ENCODE measurements at places on chromosomes 12 and 14.
A peak's percentile ranks its signal among the peaks of the same experiment; 100 is the strongest.

- no peaks in the 10 kb centered on the region for H3K4me1 ChIP-seq
- H3K36me3 ChIP-seq: no peaks in the 10 kb centered on the region
- H3K27ac ChIP-seq: peak overlapping the region; percentile 46
These were observed 228.8 kb upstream of the RGS6 start for GRCh38 chr14:71703477-71703876.

DNA sequence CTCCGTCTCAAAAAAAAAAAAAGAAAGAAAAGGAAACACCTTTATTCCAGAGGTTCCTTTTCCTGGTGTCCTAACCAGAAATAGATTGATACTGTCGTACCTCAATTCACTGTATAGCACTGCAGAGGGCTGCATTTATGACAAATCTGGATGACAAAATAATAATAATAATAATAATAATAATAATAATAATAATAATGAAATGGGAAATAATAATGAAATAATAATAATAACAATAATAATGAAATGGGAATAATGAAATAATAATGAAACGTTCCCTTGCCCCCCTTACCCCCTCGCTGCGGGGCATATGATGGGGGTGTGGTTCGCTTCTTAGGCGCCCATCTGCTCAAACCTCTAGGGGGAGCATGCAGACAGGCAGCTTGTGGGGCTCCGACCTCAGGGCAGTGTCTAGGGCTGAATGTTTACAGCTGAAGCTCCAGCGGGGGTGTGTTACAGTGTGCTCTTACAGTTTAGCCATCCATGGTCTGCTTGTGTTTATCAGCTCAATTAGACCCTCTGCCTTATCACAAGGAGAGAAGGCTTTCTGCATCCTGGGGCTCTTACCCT lies 1088.3 kb upstream of the SEL1L start:
- H3K36me3 ChIP-seq: no peaks in the 10 kb centered on the region
- DNase-seq: no peak
- H3K27ac ChIP-seq: no peak overlapping the region
- H3K4me1 ChIP-seq: no peaks in the 10 kb centered on the region
- H3K27me3 ChIP-seq: no peaks in the 10 kb centered on the region

GRCh38 chr12:916240-916639 lies 33.3 kb downstream of the RAD52 start:
- no peak overlapping the region for H3K27ac ChIP-seq
- H3K36me3 ChIP-seq: peaks cover 4% of the 10 kb centered on the region
- H3K4me3 ChIP-seq: no peak overlapping the region
- no peak for DNase-seq
- no peaks in the 10 kb centered on the region for H3K27me3 ChIP-seq
- H3K4me1 ChIP-seq: no peaks in the 10 kb centered on the region

- no peak for DNase-seq
- no peaks in the 10 kb centered on the region for H3K27me3 ChIP-seq
- no peaks in the 10 kb centered on the region for H3K4me1 ChIP-seq
- no peaks in the 10 kb centered on the region for H3K36me3 ChIP-seq
- H3K27ac ChIP-seq: no peak overlapping the region
These were observed 388.1 kb downstream of the NOVA1 start for GRCh38 chr14:26209699-26210098.

DNA sequence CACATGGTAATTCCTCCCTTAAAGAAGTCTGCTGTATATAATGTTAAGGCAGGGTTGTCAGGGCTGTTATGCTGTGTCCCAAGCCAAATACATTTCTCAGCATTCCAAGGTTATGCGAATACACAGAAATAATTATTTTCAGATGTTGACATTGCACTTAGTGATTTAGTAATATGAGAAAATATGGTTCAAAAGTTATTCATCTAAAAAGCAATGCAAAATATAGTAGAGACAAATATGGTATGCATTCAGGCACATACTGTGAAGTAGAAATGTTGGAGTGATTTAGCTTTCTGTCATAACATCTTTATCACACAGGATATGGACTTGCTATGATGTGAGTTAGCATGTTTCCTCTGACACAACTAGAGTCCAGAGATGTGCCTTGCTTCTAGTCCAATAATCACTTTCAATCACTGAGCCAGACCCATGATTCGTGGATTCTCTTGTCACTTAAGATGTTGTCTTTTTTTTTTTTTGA lies 70.0 kb downstream of the PDE3A start:
- H3K36me3 ChIP-seq: no peaks in the 10 kb centered on the region
- H3K4me1 ChIP-seq: no peaks in the 10 kb centered on the region
- no peak overlapping the region for H3K4me3 ChIP-seq
- H3K27me3 ChIP-seq: no peaks in the 10 kb centered on the region
- H3K27ac ChIP-seq: no peak overlapping the region

DNA sequence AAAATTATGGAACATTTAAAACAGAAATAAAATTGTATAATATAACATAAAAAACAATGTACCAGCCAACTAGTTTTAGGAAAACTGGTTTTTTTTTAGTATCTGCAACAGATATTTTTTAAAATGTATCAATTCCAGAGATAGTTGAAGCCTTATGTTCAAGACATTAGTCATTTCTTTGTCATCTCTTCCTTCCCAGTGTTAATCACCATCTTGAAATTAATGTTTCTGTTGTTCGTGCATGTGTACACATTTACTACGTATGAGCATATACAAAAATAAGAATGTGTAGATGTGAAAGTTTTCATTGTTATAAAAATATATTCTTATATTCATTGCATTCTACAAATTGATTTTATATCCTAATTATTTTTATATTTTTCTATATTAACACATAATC lies 1062.1 kb downstream of the SLC6A15 start:
- no peak for DNase-seq
- no peaks in the 10 kb centered on the region for H3K27me3 ChIP-seq
- H3K27ac ChIP-seq: no peak overlapping the region
- H3K4me1 ChIP-seq: no peaks in the 10 kb centered on the region

GRCh38 chr12:59559696-59560095 lies 36.1 kb upstream of the SLC16A7 start:
- DNase-seq: no peak
- H3K4me3 ChIP-seq: no peak overlapping the region
- no peak overlapping the region for H3K27ac ChIP-seq
- H3K27me3 ChIP-seq: no peaks in the 10 kb centered on the region

DNA sequence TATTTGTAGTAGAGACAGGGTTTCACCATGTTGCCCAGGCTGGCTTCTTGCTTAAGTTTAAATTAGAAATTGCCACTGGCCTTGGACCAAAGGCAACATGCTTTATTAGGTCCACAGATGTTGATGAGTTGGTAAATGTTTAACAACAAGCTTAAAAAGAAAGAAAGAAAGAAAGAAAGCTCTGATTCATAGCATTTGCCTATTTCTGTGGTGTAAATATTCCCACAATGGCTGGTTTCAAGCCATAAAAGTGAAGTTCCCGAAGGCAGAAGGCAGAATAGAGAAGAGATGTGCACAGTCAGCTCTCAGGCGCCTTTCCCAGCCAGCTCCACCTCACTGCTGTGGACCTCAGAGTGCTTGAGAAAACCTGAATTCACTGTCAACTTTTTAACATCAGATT lies 26.4 kb downstream of the KCNK13 start:
- no peaks in the 10 kb centered on the region for H3K27me3 ChIP-seq
- H3K4me3 ChIP-seq: no peak overlapping the region
- no peaks in the 10 kb centered on the region for H3K36me3 ChIP-seq
- DNase-seq: no peak

DNA sequence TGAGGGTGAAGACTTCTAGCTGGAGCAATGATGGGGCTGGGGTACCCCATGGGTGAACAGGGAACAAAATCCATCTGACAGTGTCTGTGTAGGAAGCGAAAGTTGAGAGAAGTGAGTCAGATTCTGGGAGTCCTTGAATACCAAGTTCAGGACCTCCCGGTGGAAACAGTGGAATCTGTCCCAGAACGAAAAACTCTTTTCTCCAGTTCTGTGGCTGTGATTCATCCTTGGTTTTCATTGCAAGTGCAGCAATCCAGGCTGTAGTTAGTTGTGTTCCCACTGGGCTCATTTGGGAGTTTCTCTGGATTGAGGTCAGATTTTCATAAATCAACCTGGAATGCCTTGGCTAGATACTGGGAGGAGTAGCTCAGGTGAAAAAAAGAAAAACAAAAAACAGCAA lies 120.7 kb downstream of the C12orf75 start:
- H3K36me3 ChIP-seq: no peaks in the 10 kb centered on the region
- no peak overlapping the region for H3K4me3 ChIP-seq
- DNase-seq: no peak
- H3K27me3 ChIP-seq: no peaks in the 10 kb centered on the region

DNA sequence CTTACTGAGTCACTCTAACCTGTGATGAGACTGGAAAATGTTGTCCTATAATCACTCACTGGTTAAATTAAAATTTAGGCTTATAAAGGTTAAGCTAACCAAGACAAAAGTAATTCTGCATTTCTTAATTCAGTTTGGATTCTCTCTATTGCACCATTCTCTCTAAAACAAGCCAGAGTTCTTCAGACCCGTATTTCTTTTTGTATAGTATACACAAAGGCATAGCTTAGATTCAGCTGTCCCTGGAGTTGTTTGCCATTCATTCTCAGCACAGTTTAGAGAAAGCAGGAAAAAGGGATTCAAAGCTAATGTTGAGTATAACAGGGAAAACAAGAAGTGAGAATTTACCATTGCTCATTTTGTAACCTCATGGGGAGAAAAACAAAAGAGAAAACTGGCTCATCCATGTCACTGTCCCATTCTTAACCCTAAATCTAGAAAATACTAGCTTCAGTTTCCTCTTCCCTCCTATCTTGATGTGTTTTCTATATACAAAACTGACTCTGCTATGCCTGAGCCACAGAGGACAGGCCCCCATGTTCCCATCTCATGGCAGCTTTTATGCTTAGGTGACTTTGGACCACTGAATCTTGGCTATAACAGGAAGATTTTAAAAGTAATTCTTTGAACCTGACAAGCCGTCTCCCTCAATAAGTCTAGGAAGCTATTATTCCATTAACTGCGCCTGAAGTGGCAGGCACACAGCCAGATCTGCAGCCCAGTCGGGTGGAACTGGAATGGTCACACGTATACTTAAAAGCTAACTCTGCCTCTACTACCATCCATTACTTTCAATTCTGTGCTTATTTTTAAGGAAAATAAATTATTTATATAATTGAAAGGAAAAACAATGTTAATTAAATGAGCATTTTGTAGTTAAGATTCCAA lies 7.0 kb downstream of the AREL1 start:
- no peaks in the 10 kb centered on the region for H3K4me1 ChIP-seq
- H3K4me3 ChIP-seq: no peak overlapping the region
- DNase-seq: no peak
- H3K27ac ChIP-seq: no peak overlapping the region
- no peaks in the 10 kb centered on the region for H3K27me3 ChIP-seq

DNA sequence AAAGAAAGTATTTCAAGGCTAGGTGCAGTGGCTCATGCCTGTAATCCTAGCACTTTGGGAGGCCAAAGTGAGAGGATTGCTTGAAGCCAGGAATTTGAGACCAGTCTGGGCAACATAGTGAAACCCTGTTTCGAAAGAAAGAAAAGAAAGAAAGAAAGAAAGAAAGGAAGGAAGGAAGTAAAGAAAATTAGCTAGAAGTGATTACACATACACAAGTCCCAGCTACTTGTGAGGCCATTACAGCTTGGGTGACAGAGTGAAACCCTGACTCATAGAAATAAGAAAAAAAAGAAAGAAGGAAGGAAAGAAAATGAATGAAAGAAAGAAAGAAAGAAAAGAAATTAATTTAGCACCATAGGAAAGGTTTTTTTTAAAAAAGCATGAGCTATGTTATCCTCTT lies 33.3 kb upstream of the PPP1CC start:
- no peak for DNase-seq
- H3K4me3 ChIP-seq: no peak overlapping the region
- H3K4me1 ChIP-seq: no peaks in the 10 kb centered on the region
- no peaks in the 10 kb centered on the region for H3K36me3 ChIP-seq
- H3K27ac ChIP-seq: no peak overlapping the region
- H3K27me3 ChIP-seq: no peaks in the 10 kb centered on the region

DNA sequence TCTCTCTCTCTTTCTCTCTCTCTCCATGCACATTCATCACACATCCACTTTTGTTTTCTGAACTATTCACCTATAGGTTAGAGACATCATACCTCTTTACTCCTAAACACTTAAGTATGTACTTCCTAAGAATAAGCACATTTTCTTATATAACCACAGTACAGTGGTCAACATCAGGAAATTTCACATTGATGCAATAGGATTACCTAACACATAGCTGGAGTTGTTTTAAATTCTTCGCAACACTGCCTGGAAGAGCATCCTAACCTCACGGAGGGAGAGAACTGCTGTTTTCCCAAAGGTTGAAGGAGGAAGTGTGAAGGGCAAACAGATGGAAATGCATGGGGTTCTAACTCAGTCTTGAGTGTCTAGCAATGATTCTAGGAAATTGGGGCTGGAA lies 159.2 kb downstream of the SYT1 start:
- H3K27me3 ChIP-seq: no peaks in the 10 kb centered on the region
- H3K4me3 ChIP-seq: no peak overlapping the region
- no peak for DNase-seq
- no peak overlapping the region for H3K27ac ChIP-seq
- H3K4me1 ChIP-seq: no peaks in the 10 kb centered on the region
- H3K36me3 ChIP-seq: no peaks in the 10 kb centered on the region

- H3K27ac ChIP-seq: no peak overlapping the region
- no peak for DNase-seq
- H3K4me3 ChIP-seq: no peak overlapping the region
These were observed 8.0 kb upstream of the VWF start for GRCh38 chr12:6132496-6132895.

DNA sequence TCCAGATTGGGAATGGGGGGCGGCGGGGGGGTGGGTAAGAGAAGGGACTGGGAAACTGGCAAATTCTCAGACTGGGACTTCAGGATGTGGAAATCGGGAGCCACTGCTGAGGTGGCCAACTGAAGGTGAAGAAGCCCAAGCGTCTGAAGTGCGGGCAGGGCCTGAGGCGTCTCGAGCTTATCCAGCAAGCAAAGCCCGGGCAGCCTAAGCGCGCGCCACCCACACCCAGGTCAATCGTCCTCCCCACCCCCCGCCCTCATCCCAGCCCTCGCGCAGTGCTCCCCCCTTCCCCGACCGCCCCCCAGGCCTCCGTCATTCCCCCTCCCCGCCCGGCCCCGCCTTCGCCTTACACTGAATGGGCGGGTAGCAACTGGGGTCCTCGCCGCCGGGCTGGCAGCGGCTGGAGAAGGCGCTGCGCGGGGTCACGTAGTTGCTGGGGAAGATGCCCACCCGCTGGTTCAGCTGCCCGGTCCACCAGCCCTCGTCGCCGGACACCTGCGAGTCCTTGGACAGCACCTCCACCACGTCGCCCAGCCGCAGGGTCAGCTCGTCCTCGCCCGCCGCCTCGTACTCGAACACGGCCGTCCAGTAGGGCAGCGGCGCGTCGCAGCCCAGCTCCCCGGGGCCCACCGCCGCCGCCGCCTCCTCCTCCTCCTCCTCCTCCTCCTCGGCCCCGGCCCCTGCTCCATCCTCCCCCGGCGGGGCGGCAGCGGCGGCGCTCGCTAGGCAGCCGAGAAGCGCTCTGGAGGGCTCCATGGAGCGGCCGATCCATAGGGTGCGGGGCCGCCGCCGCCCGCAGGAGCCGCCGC lies 693 bp downstream of the MAP3K9 start:
- H3K27me3 ChIP-seq: no peaks in the 10 kb centered on the region
- peak overlapping the region; percentile 51 for H3K4me3 ChIP-seq
- peak overlapping the region; percentile 92 for H3K27ac ChIP-seq
- DNase-seq: no peak

GRCh38 chr12:64077922-64078321 lies 144.2 kb downstream of the KICS2 start:
- no peak for DNase-seq
- H3K4me1 ChIP-seq: no peaks in the 10 kb centered on the region
- no peaks in the 10 kb centered on the region for H3K36me3 ChIP-seq
- H3K27me3 ChIP-seq: no peaks in the 10 kb centered on the region
- H3K4me3 ChIP-seq: no peak overlapping the region

Measured in breast epithelium (tissue), 4 donors.